ENCODE measurements at places on chromosomes 11 and 22.
A peak's percentile ranks its signal among the peaks of the same experiment; 100 is the strongest.

DNA sequence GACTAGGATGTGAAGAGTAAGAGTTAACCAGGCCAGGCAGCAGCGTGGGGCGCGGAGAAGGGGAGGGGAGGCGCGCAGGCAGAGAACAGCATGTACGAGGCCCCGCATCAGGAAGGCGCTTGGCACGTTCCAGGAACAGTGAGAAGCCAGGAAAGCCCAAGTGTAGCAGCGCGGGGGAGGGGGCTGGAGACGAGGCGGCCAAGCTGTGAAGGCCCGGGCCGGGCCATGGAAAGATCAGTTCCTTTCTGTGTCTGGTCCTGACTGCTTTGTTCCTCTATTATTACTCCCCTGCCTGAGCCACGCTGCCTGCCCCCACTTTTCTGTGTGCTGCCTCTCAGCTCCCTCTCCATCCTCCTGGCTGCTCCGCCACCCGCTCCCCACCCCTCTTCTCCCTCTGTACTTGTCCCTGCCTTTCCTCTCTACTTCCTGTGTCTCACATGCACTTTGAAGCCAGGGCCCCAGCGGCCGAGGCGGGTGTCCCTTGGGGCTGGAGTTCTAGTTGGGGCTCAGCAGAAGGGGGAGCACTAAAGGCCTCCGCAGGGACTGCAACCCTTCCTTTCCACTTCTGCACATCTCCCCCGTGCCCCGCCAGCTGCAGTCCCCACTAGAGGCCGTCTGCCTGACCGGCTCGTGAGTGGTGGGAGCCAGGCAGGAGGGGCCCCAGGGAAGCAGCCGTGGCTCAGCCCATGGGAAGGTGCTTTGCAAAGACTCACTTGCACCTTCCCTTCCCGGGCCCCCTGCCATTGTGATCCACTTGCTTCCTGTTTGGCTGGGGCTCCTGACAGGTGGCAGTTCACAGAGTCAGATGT is 63.7 kb downstream of the PRDM11 start:
- DNase-seq, result peak; percentile 56

GRCh38 chr11:10289765-10290380 is 4.1 kb downstream of the SBF2 start:
- no peak for DNase-seq

- no peak for DNase-seq
Observed at GRCh38 chr11:113182288-113182687, 132.1 kb upstream of the TTC12 start.

GRCh38 chr11:130396965-130397364 is 31.4 kb downstream of the ADAMTS8 start:
- DNase-seq, result no peak

- DNase-seq, result no peak
Observed at GRCh38 chr11:9528573-9529333, 44.7 kb upstream of the WEE1 start.

- peak; percentile 40 for DNase-seq
Observed at GRCh38 chr11:43579171-43579918, 101.2 kb upstream of the HSD17B12 start.

DNA sequence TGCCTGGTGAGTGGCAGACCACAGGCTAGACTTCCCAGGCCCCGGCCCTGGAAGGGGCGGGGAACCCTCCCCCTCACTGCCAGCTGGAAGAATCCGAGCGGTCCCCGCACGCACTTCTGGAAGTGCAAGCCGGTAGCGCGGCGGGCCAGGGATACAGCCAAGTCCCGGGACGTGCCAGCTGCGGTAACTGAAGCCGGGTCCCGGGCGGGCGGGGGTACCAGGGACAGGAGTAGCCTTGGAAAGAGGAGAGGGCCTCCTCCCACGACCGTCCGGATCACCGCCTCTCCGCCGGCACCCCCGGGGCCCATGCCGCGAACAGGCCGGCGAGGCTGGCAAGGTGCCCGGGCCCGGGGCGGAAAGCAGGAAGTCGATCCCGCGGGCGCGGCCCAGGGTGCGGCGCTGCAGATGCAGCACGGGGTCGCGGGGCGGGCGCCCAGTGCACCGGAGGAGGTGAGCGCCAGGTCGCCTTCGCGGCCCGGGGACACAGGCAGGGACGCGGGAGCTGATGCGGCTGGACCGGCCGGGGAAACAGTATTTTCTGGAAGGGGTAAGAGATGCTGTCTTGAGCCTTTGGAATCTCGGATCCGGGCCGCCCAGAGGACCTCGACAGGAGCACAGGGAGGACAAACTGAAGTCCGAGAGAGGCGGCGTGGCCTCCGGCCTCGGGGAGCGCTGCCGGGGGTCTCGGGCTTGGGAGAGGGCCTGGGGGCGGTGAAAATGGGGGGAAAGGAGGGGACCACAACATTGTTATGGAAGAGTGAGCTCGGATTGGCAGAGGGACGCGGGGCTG is 783 bp upstream of the SLC35C1 start:
- peak; percentile 53 for DNase-seq

DNA sequence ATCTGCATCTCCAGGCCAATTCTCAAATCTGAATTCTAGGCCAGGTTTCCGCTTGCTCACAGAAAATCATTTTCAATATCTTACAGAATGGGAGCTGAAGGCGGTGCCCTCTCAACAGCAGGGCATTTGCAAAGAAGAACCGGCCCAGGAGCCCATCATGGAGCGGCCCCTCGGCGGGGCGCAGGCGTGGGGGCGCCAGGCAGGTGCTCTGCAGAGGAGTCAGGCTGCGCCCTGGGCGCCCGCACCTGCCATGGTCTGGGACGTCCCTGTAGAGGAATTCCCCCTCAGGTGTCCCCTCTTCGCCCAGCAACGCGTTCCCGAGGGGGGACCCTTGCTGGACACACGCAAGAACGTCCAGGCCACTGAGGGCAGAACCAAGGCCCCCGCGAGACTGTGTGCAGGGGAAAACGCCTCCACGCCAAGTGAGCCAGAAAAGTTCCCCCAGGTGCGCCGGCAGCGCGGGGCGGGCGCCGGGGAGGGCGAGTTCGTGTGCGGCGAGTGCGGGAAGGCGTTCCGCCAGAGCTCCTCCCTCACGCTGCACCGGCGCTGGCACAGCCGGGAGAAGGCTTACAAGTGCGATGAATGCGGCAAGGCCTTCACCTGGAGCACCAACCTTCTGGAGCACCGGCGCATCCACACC is 11.5 kb downstream of the ZNF74 start:
- no peak for DNase-seq

DNA sequence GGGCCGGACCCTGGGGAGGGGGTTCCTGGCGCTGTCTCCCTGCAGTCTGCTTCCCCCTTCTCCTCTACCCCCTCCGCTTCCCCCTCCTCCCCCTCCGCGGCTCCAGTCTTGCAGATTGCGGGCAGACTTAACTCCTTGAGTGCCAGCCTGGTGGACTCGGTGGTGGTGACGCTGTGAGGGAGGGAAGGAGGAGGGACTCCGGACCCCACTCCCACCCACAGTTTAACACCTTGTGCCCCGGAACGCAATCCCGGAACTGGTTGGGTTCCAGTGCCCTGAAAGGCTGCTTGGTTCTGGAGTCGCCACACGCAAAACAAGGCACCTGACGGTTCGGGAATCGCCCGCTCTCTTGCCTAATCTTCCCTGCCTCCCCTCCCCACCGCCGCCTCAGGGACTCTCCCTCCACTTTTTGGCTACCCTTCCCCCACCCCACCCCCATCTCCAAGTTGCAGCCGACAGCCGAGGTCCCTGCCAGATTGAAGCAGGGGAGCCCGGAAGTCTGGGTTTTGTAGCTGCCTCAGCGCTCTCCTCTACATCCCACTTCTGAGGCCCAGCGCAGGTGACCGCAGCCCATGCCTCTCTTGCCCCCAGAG is 3.9 kb upstream of the BCL9L start:
- DNase-seq, result peak; percentile 92

DNA sequence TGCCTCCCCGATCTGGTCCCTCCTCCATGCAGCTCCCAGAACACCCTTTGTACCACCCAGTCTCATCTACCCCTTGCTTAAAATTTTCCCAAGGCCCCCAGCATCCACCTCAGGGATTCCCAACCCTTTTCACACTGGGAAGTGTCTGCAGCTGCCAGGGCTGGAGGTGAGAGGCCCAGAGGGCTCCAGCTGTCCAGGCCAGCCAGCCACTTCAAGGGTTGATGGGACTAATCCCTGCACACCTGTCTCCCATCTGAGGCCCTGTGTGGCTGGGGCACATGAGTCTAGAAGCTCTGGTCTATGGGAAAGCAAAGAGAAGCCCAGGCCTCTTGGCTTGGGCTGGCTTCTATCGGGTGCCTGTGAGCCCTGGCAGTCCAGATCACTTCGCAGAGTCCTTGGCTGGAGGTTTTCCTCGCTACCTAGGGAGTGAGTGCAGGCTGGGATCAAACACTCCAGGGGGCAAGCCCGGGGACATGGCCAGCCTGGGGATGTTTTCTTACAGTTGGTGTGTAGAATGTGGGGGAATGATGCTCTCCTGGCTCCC is 41.1 kb upstream of the TPBGL start:
- DNase-seq, result no peak

DNA sequence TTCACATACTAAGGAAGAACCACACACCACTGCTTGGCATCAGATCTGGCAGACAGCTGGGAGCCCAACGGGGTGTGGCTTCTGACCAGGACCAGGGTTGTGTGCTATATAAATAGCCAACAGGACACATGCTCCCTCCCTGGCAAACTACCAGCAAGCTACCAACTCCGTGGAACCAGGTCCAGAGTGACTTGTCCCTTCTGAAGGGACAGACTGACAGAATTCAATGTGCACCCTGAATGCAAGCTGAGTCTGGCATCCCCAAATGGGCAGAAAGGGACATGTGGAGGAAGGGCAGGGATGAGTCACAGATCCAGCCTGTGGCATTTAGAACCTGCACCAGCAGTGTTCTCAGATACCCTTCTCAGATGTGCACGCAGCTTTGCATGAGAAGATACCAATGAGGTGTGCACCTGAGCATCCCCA is 92.9 kb downstream of the MICAL3 start:
- no peak for DNase-seq

DNA sequence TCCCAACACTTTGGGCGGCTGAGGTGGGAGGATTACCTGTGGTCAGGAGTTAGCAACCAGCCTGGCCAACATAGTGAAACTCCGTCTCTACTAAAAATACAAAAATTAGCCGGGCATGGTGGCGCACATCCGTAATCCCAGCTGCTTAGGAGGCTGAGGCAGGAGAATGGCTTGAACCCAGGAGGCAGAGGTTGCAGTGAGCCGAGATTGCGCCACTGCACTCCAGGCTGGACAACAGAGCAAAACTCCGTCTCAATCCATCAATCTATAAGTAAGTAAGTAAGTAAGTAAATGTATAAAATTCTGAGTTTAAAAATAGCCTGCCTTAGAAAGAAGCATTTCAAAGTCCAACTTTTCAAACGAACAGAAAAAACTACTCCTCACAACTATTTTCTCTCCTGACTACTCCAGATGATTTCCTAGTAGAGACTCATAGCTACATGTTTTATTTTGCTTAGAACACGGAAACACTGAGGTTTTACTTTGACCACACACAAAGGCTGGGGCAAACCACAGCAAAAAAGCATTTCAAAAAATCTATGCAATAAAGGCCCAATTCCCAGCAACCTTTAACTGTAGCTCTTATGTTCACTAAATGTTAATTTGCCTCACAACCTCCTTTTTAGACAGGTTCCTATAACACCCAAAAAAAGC is 16.3 kb downstream of the SPTY2D1 start:
- peak; percentile 48 for DNase-seq

DNA sequence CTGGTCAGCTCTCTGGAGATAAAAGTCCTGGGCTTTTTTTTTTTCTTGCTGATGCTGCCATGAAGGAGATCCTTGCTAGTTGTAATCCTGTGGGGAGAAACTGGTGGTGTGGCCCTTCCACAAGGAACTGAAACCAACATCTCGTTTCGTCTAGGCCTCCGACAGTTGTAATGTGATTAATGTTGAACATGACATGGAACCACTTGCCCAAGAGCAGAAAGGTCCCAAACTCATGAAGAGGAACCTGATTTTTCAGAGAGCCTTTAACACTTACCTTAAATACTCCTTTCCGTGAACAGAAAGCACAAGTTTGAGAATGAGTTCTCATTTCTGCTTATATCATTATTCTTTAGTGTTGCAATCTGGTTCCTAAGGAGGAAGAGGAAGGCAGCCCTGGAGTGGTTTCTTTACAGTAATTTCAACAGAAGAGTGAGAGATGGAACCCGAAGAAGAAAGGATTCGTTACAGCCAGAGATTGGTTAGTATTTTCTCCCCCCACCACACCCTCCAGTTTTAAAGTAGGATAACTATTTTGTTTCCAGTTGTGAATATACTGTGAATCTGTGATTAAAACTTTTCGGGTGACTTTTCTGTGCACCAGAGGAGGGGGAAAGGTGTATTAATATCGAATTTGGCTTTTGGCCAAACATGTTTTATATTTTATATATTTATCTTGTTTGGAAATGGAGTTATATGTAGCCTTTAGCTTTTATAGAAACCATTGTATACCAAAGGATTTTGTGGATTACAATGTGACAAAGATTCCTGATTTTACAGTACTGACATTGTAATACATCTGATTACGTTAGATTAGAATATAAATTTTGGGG is 2.0 kb downstream of the KDM2A start:
- peak; percentile 18 for DNase-seq
